ENCODE measurements at places on chromosomes 1 and 21.

GRCh38 chr21:45966791-45967394 lies 14.7 kb upstream of the COL6A1 start:
- DNase-seq = no peak

GRCh38 chr21:26168371-26168770 lies 2.2 kb downstream of the APP start:
- DNase-seq = no peak

- peak; percentile 62 for DNase-seq
Measured at GRCh38 chr1:218392780-218393179, 47.6 kb downstream of the TGFB2 start.

DNA sequence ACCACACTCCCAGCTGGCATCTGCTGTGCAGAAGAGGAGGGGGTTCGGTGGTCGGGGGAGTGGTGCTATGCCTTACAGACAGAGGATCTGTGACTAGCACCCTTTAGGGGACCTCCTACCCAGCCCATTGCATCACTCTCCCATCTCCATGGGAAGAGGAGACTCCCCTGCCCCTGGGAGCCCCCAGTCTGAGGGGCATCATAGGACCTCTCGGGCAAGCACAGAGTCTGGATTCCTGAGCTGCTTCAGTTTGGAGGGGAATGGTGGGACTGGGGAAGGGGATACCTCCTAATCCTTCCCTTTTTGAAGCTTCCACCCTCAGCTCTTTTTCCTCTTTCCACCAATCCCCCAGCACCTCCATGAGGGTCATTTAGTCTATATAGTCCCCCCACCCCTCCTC lies 1.4 kb downstream of the INSRR start:
- no peak for DNase-seq

DNA sequence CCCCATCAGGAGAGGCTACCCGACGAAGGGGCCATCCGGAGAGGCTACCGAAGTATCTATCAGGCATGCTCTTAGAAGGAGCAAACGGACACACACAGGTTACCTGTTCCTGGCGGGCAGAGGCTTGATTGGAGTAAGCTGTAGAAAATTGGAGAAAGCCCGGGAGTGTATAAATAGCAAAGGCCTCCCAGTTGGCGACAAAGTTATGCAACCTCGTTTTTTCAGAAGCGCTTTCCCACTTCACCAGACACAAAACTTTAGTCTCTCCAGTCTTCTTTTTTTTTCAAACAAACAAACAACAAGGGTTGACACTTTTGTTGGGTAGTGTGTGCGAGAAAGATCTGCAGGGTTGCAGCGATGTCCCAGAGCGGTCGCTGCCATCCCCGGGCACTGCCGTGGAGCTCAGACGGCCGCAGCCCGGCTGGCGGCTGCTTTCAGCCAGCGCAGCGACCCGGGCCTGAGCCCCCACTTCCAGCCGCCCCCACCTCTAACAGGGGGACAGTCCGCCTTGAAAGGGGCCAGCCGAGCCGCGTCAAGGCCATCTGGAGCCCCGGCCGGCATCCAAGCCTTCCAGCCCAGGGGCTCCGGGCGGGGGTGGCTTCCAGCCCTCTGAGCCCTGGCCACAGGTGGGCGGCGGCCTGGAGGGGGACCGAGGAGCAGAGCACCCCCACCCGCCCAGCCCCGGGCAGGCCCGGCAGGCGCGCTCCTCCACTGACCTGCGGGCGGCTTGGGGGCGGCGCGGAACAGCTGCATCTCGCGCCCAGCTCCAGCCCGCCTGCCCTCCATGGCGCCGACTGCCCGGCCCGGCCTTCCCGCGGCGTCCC lies 616 bp downstream of the MCOLN3 start:
- peak; percentile 68 for DNase-seq

All from eye (tissue), 1 donor.